NCI-H2081 treated with DMSO at 0.1 percent for 48 hours (cell line): ENCODE measurements at places on chromosomes 1 and 21.

- DNase-seq: no peak
Measured at GRCh38 chr1:201229771-201230635, 39.4 kb downstream of the IGFN1 start.

DNA sequence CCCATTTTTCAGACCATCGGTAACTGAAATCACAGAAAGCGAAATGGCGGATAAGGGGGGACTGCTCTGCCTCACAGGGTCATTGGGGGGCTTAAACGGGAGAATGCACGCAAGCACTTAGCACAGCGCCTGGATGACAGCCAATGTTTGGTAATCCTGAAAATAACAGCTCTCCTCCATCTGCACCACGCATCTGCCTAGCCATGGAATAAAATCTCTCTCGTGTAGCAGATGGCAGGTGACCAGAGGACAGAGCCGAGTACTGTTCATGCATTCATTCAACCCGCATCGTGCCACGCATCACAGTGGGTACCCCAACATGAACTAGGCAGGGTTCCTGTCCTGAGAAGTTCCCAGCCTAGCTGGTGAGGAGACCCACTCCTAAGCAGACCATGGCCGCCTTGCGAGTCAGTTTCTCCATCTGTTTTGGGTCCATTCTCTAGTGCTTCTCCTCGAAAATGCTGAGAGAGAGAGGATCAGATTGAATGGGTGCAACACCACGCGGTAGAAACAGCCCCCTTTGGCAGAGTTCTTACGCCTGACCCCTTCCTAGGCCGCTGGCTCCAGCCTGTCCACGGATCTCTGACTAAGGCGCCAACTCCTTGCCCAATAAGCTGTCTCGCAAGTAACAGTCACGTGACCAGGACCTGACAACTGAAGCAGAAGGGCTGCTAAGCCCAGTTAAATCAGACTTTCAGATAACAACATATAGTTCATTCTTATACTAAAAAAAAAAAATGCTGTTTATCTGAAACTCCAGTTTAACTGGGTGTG, 7.3 kb downstream of the SLC1A7 start:
- DNase-seq: no peak

DNA sequence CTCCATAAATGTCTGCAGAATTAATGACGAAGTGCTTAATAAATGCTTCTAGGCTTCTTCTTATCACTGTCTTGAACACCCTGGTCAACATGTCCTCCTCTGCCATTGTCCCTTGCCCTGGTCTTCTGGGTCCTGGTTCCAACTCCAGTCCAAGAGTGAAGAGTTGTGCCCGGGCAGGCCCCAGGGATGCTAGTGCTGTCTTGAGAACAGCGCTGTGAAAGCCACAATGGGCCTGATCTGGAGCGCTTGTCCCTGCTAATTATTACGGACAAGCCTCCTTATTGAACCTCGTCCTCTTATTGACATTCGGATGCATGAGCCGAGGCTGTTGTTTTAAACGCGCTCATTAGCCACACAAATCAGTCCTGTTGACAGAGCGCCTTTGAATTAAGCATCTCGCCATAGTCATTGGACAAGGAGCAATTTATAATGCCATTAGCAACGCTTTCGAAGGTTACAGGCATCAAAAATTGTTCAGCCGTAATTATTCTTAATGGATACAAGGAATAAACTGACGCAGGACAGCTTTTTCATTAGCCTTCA, 211.6 kb upstream of the POU3F1 start:
- no peak for DNase-seq

DNA sequence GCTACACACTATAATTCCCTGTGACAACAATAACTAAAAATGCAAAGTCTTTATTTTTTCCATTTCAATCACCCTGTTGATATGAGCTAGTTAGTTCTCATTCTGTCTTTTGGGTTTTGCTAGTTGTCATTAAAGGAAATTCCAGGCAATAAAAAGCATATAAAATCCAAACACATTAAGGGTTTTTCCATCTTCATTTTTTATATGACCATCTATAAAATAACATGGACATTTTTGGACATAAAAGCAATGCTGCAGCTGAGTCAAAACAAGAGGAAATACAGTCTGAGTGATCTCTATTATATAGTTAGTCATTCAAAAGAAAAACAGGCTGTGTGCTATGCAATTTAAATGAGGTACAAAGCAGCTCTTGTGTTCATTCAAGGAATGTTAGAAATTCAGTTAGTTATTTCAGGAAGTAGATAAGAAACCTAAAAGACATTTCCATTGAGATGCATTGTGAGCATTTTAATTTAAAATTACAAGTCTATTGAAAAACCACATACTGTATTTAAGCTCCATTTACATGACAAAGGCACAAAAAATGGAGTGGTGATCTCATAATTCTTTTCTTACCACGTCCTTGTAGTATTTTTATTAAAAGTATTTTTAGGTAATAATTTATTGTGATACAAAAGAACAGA, 67.3 kb upstream of the BCL10 start:
- DNase-seq: no peak

DNA sequence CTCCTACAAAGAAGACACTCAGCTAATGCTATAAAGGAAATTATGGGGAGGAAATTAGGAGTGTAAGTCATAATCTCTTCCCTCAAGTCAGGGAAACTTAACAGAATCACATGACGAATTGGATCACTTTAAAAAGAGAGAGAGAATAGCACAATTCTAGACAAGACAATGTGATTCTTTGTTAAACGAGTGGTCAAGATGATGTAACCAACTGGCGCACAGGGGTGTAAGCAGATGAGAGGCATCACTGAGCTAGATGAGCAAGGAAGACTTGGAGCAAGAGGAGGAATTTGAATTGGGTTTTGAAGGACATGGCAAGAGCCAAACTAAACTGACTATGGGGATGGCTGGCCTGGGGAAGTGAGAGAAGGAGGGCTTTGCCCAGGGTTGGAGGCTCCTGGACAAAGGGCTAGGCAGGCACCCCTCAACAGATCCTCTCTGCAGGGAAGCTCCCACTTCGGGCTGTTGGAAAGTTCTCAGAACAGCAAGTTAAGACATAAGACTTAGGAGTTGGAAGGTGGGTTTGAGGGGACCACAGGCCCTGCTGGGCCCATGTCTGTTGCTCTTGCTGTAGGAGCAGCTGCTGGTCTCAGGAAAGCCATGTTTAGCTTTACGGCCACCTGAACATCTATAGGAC, 123.9 kb upstream of the GRIK3 start:
- DNase-seq: no peak

- no peak for DNase-seq
Measured at GRCh38 chr1:24206083-24206464, 19.0 kb upstream of the IFNLR1 start.

DNA sequence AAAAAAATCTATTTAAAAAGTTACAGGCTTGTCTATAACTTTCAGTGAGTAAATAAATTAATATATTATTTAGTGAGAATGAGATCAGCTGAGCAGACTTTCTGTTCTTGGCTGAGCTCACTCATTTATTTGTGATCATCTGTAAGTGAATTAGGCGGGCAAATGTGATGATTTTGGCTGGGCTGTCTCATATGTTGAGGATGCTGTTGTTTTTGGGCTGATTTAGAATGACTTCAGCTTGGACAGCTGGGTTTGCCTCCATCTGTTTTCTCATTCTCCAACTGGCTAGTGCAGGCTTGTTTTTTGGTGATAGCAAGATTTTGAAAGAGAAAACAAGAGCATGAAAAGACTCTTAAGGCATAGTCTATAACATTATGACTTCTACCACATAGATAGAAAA, 475.8 kb upstream of the OLFM3 start:
- DNase-seq: no peak

DNA sequence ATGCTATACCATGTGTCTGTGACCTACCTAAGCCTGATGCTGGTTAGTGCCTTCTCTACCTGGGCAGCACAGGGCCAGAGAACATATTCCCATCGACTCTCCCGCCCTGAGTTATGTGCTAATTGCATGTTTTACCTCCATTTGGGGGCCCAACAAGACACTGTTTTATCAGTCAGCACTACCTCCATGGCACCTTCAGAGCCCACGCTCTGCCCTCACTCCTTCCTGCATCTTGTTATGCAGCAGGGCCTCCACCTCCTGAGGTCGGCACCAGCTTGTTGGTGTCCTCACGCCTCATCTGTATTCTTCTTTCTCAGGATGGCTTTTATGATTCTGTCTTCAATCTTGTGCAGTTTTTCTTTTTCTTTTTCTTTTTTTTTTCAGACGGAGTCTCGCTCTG, 11.9 kb downstream of the WNT9A start:
- DNase-seq: no peak

- DNase-seq: no peak
Measured at GRCh38 chr1:59176471-59176870, 120.4 kb upstream of the FGGY start.

DNA sequence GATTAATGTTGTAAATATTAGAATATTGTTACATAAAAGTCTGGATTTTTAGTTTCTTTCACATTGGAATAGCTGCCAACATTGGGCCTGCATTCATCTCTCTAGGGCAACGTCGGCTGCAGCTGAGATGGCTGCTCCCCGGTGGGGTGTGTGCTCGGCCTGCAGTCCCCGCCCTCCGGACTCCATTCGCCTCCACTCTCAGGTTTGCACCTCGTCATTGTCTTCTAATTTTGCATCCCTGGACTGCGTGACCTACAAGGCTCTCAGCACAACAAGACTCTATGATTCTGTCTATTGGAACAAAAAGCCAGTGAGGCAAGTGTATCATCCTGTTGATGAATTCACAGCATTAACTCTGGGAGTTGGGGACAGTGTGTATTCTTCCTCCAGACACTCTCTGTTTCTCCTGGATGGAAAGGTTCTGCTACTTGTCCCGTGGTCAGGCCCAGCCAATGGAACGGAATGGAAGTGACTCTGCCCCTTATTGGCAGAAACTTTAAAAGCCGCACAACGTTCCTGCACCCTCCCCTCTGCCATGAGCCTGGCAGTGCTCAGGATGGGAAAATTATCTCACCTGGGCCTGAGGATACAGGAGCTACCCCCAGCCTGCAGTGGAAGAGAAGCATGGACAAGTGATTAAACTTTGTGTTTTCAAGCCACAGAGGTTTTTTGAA, 105.0 kb upstream of the SAMD11 start:
- no peak for DNase-seq

- DNase-seq: no peak
Measured at GRCh38 chr1:41533016-41533730, 48.7 kb upstream of the EDN2 start.

DNA sequence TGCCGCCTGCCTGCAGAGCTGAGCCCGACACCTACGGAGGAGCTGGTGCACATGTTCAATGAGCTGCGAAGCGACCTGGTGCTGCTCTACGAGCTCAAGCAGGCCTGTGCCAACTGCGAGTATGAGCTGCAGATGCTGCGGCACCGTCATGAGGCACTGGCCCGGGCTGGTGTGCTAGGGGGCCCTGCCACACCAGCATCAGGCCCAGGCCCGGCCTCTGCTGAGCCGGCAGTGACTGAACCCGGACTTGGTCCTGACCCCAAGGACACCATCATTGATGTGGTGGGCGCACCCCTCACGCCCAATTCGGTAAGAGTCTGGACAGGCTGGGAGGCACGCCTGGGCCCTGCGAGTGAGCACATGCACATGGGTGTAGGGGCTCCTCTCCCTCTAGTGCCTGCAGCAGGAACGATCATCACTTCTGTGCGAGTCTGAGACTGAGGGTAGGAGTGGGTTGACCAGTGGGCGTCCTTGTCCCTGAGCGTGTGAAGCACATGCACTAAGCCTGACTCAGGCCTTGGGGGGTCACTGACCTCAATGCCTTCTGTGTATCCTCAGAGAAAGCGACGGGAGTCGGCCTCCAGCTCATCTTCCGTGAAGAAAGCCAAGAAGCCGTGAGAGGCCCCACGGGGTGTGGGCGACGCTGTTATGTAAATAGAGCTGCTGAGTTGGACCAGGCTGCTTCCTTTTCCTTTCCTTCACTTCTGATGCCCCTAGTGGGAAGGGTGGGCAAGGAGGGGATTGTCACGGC, 6.9 kb downstream of the DMAP1 start:
- no peak for DNase-seq

DNA sequence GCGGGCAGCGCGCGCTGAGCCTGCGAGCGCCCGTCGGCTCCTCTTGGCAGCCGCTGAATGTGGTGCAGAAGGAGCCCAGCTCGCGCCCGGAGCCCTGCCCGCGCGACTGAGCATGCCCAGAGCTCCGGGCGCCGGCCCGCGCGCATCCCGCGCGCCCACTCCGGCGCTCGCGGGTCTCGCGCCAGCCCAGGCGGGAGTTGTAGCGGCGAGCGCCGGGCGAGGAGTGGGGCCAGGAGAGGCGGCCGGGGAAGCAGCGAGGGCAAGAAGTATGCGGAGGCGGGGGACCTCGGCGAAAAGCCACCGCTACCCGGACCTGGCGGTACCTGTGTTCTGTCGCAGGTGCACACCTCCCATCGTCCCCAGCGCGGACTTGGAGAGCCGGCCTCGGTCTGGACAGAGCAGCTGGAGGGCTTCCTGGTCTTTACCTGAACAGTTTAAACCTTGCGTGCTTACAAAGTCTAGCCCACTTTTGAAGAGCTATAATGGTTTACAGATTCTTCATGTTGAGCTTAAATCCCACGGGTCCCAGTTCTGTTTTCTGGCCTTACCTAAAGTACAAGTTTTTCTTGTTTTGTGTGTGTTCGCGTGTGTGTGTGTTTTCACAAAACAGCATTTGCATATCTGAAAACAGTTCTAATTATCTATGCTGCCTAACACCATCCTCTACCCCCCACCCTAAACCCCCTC, at the start of gene DDAH1:
Gene DDAH1 (minus strand): TSS at position 61 of the 687 bp plus-strand sequence. CDS start 114 bp downstream, outside the sequence.
- DNase-seq: no peak

- DNase-seq: no peak
Measured at GRCh38 chr1:48187969-48188563, 34.5 kb upstream of the SLC5A9 start.

- DNase-seq: no peak
Measured at GRCh38 chr1:168285521-168285790, 4.8 kb downstream of the TBX19 start.

- DNase-seq: no peak
Measured at GRCh38 chr1:168146626-168147025, 9.9 kb upstream of the GPR161 start.

GRCh38 chr1:92323473-92324453, 24.9 kb downstream of the RPAP2 start:
- no peak for DNase-seq

GRCh38 chr1:6628971-6629479, 4.4 kb downstream of the THAP3 start:
- no peak for DNase-seq

DNA sequence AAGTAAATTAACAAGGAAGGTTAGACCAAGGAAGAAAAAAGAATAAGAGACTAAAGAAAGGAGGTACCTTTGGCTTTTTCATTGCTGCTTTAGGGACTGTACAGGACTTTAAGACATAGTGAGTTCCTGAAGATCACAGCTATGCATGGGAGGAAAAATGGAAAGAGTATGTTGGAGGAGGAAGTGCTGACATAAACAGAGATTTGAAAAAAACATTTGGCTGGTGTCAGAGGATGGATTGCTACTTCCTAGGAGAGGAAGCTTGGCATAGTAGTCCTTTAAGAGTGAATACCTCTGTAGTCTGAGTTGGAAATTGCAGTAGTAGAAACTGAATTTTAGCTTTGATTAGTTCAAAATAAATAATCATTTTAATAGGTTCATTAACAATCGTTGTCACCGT, 398.4 kb downstream of the RYR2 start:
- no peak for DNase-seq

DNA sequence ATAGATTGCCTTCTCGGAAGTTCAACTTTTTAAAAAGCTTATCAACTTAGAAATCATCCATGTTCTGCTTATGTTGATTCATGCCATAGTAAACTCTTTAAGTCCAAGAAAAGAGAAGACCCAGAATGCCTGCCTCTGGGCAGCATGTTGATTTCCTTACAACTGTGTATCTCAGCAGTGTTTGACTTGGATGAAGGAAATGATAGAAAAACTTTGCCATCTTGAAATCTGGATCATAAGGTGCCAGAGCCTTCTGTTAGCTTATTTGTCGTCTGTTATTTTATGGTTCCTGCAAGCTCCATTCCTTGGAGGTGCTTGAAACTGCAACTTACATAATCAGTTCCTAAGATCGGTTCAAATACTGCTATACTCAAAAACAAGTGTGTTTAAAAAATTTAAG, 124.5 kb downstream of the ATP5PO start:
- DNase-seq: no peak
